ENCODE measurements at places on chromosomes 7 and 10. TPM values are rescaled to one million over a fixed set of nuclear protein-coding genes. Genes with fewer than 3 reads are reported as not detected.

DNA sequence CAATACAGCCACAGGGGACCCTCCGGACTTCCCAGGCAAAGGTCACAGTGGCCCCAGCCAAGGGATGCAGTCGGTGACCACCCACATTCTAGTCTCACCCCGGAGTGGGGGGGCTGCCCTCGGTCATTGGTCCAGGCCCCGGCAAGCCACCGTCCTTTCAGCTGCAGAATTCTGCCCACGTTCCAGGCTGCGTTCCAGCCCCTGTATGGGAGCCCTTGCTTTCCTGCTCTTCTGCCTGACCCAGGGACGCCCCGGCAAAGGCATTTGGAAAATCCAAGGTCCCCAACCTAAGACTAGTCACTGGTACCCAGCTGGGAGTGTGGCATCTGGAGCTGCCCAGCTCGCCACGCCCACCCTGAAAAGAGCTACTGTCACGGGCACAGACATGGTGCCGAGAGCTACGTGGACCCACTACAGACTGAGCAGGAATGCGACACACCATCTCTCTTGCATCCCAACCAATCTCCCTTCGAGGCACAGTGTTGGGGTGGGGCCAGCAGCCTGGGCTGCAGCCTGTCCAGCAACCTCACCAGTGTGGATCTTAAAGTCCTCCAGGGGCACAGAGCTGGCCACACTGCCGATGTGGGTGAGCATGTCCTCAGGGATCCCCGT lies 18.6 kb downstream of the OGDHL start:
- DNase-seq = no peak

- peak; percentile 42 for DNase-seq
Measured at GRCh38 chr10:23702977-23703414, 264.1 kb downstream of the OTUD1 start.

Gene STEAP2
- polyA plus RNA-seq = 1.4 TPM

Gene LRRC17
- 2.8 TPM for polyA plus RNA-seq

Gene CLDN4
- not detected for polyA plus RNA-seq
